ENCODE measurements at places on chromosomes 7 and 10.
A peak's percentile ranks its signal among the peaks of the same experiment; 100 is the strongest.

DNA sequence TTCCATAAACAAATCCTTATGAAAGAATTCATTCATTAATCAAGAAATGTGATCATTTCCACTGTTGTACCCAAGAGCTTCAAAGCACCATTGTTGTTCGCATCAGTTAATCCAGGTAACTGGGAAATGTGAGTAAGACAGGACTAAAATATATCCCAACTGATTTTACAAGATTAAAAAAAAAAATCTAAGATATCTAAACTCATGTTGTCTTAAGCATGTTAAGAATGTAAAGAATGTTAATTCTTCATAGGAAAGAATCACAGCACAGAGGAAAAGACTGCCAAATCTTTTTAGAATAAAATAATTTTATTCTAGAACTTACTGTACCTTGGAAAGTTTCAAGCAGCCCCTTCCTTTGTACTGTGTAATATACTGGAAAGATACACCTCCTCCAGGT, 16.4 kb downstream of the FZD1 start:
- DNase-seq, result no peak

- no peak for DNase-seq
Observed at GRCh38 chr7:22114440-22114981, 168.8 kb upstream of the CDCA7L start.

GRCh38 chr7:151181011-151181431, 6.0 kb downstream of the ASB10 start:
- no peak for DNase-seq

- DNase-seq, result no peak
Observed at GRCh38 chr10:30598105-30598776, 31.3 kb downstream of the LYZL2 start.

GRCh38 chr10:114334301-114334700, 70.0 kb downstream of the AFAP1L2 start:
- no peak for DNase-seq

- no peak for DNase-seq
Observed at GRCh38 chr7:18387191-18387735, 108.3 kb upstream of the HDAC9 start.

DNA sequence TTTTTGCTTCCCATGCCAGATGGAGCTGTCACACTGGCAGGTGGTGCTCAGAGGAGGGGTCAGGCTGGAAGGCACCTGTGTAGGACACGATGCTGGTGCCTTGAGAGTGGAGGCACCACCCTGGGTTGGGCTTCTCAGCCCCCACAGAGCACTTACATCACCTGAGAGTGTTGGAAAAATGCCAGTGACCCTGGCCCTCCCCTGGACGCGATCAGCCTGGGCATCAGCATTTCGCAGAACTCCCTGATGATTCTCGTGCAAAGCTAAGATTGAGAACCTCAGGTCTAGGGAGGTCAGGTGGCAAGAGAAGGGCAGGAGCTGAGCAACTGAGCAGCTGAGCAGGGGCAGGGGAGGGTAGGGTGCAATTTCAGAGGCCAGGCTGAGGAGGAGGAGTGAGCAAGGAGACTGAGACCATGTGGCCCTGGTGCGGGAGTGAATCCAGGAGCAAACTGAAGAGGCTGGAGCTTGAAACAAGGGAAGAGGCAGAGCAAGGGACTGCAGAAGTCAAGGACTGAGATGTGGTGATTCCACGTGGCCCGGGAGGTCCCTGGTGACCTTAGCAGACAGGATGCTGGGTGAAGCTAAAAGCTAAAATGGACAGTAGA, 24.7 kb upstream of the GRID1 start:
- DNase-seq, result no peak

DNA sequence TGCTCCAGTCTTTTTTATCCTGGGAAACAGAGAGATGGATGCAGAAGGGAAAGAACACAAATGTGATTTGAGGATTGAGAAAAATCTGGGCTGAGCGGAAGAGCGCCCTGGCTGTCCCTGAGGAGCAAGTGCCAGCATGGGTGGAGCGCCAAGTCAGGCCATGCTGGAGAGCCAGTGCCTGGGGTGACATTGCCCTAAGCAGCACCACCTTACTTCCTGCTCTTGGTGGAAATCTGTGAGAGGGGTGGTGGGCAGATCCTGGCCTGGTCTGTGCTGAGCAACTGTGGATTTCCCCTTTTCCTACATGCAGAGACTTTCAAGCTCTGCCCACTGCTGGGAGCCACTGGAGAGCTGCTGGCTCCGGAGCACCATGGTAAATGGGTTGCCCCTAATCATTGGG, 36.9 kb downstream of the DDIT4 start:
- DNase-seq, result no peak

DNA sequence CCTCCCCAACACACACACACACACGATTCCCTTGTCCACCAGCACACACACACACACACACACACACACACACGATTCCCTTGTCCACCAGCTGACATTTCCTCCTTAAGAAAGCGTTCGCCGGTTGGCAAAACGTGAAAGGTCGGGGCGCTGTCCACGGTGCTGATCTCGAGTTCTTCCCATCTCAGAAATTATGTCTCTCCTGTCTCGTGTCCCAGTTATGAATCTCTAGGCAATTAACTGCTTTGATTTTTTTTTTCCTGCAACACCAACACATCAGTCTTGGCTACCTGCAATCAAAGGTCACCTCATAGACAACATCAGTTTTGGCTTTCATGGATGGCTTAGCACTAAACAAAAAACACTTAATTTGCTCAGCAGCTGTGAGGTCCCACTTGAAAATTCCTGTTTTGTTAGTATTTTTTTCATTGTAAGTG, 1.9 kb downstream of the INA start:
- DNase-seq, result peak; percentile 12

GRCh38 chr10:987620-987869, 689 bp upstream of the GTPBP4 start:
- DNase-seq, result no peak

- DNase-seq, result no peak
Observed at GRCh38 chr7:18117482-18117881, 89.8 kb upstream of the PRPS1L1 start.

GRCh38 chr7:78125884-78126283, 327.3 kb downstream of the PHTF2 start:
- DNase-seq, result no peak

DNA sequence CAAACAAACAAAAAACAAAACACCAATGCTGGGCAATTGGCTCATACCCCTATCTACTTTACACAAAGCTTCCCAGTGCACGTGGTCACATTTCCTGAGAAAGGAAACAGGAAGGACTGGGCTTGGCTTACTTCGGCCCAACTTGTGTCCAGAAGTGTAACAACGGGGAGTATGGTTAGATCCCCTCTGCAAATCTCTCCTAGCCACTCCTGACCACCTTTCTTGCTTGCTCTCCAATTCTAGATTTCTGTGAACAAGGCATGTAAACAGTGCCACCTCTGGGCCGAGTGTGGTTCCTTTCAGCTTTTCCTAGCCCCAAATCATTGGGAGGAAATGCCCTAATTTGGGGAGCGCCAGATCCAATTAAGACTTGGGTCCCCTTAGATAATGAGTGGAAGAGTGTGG, 21.0 kb upstream of the FRAT2 start:
- peak; percentile 14 for DNase-seq

DNA sequence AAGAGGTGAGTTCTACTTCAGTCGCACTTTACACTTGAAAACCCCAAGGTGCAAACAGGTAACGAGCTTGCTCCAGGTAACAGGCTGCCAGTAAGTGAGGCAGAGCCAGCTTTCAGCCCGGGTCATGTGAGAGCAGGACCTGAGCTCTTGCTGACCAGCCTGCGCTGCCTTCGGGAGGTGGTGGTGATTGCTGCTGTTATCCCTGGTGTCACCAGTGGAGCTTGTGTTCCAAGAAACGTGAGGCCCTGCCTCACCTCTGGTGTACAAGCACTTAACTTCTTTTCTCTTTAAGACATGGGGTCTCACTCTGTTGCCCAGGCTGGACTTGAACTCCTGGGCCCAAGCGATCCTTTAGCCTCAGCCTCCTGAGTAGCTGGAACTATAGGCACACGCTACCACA, 265.0 kb downstream of the CELF2 start:
- no peak for DNase-seq

DNA sequence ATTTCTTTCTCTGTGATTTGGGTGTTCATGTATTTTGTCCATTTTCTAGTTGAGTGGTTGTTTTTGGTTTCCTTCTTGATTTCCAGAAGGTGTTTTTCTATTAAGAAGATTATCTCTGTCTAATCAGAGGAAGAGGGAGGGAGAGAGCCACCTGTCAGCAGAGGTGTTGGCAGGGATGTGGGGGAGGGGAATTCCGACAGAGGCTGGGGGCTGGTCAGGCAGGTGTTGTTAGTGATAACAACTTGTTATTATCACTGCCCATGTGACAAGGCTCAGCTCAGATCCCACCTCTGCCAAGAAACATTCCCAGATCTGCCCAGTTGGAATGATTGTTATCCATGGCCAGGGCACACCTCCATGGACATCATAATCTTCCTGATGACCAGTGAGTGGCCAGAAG, 293.4 kb downstream of the GFRA1 start:
- DNase-seq, result no peak

DNA sequence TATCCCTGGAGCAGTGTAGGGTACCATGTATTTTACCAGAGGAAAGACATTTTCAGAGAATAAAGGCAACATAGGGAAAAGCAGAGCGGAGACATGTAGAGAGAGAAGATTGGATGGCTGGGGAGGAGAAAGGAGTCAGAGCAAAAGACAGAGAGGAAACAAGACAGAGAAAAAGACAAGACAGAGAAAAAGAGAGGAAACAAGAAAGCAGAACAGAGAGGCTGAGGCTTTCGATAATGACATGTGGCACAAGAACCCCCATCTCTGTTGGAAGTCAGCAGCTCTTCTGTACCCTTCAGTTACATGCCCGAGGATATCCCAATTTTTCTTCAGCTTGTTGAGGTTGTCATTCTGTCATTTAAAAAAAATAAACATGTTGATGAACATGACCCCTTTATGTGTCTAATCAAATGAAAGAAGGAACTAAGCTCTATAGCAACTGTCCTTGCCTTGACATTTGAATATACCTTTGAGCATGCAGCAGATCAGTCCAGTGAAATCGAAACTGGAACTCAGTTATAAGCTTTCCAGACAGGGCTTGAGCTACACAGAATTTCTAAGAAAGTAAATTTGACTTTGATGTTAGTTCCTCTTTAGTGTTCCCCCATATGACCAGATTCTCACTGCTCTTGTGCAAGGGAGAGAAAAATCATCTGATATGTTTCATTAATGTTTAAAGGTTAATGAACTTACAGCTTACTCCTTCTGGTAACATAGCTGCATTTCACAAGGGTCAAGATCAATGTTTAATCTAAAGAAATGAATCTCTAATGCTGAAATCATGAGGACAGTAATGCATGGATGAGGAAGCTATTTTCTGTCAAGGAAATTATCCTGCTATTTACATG, 75.1 kb upstream of the SP4 start:
- peak; percentile 41 for DNase-seq

DNA sequence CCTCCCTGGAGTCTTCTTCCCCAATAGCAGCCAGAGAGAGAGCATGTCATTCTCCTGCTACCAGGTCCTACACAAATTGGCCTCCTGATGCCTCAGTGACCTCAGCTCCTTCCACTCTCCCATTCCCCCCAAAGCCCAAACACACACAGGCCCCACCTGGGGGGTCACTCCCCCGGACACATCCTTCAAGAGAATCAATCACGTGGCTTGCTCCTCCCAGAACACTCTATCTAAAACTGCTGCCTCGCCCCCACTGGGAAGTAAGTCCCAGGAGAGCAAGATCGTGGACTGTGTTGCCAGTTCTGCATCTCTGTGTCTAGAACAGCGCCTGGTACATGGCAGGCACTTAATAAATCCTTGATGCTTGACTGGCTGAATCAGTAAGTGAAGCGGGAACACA, 2.5 kb upstream of the HSPA12A start:
- no peak for DNase-seq

DNA sequence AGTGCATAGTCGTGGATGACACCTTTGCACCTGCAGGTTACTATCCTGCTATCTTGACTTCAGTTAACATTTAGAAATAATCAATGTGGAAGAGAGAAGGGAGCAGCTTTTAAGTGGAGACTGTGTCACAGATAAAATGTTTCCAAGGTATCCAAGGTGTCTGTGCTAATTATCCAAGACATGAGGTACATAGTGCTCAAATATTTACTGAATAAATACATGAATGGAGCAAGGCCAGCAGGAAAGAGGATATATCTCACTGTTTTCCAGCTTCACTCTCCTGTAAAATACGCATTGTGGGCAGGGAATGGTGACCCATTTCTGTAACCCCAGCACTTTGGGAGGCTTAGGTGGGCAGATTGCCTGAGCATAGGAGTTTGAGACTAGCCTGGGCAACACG, 552.4 kb downstream of the PHTF2 start:
- no peak for DNase-seq

GRCh38 chr10:120971671-120972070, 120.5 kb downstream of the WDR11 start:
- no peak for DNase-seq

DNA sequence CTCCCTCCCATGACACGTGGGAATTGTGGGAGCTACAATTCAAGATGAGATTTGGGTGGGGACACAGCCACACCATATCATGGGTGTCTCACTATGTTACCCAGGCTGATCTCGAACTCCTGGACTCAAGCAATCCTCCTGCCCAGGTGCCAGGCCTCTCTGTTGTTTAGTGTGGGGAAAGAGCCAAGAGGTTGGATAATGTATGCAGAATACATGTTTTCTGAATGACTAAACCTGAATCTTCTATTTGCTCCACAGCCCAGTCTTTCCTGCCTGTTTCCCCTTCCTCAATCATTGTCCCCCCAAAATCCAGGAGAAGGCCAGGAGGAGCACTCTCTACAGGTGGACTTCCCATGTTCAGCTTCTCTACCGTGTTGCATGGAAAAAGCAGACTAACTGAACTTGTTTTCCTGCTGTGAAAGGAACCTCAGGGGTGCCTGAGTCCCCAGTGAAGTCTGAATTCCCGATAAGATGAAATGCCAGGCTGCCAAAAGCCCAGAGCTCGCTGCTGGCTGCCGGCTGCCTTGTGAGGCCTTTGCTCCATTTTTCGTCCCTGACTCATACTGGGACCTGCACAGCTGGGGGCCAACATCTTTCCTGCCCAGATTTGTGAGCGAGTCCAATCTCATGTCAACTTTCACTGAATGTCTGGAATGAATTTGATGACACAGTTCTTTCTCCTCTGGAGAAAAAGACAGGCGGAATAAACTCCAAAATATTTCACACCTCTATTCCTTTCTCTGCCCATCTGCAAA, 588.0 kb downstream of the CALN1 start:
- no peak for DNase-seq

DNA sequence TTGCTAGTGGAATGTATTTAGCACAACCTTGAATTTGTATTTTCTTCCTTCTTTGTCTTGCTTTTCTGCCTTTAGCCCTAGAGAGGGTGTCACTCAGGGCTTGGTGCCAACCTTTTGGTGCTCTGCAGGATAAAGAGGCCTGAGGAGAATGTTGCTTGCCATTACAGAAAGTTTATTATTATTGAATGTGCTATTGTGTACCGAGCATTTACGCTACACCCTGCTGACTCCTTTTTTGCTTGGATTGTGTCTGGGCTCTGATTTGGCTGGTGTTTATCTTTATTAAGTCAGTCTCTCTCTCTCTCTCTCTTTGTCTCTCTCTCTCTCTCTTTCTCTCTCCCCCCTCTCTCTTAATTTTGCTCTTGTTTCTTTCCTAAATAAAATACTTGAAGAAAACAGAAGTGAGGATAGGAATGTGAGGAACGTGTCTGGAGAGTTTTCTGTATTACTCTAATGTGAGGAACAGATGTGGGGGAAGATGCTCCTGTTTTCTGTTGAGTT, 284.4 kb upstream of the PHYHIPL start:
- no peak for DNase-seq

Measured in central memory CD4-positive, alpha-beta T cell (primary cell).